ENCODE measurements at places on chromosomes 5 and 9.
A peak's percentile ranks its signal among the peaks of the same experiment; 100 is the strongest.

- no peaks in the 10 kb centered on the region for H3K36me3 ChIP-seq
- peak overlapping the region; percentile 1 for H3K4me3 ChIP-seq
- peak overlapping the region; percentile 77 for H3K27ac ChIP-seq
- DNase-seq = peak; percentile 18
- no peaks in the 10 kb centered on the region for H3K27me3 ChIP-seq
- peaks cover 18% of the 10 kb centered on the region for H3K4me1 ChIP-seq
Observed at GRCh38 chr9:97510797-97511654, 9.6 kb downstream of the TMOD1 start.

DNA sequence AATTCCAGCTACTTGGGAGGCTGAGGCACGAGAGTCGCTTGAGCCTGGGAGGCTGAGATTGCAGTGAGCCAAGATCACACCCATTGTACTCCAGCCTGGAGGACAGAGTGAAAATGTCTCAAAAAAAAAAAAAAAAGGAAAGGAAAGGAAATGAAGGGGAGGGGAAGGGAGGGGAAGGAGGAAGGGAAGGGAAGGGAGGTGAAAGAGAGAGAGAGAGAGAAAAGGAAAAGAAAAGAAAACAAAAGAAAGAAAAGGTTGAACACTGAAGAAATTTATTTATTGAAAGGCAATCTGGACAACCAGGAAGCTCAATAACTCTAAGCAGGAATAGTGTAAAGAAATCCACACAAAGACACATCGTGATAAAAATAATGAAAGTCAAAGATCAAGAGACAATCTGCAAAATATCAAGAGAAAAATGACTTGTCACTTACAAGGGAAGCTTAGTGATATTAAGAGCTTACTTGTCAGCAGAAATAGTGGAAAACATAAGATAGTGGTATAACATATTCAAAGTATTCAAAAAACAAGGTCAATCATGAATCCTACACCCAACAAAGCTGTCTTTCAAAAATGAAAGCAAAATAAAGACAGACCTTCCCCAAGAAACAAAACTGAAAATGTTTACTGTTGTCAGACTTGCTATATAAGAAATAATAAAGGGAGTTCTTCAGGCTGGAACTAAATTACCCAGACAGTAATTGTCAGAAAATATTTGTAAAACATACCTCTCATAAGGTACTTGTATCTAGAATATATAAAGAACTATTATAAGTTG is 10.9 kb upstream of the RIMOC1 start:
- peaks cover 19% of the 10 kb centered on the region for H3K27me3 ChIP-seq
- no peak for DNase-seq
- peak overlapping the region; percentile 38 for H3K4me3 ChIP-seq
- H3K27ac ChIP-seq = peak overlapping the region; percentile 4
- peaks cover 5% of the 10 kb centered on the region for H3K36me3 ChIP-seq

DNA sequence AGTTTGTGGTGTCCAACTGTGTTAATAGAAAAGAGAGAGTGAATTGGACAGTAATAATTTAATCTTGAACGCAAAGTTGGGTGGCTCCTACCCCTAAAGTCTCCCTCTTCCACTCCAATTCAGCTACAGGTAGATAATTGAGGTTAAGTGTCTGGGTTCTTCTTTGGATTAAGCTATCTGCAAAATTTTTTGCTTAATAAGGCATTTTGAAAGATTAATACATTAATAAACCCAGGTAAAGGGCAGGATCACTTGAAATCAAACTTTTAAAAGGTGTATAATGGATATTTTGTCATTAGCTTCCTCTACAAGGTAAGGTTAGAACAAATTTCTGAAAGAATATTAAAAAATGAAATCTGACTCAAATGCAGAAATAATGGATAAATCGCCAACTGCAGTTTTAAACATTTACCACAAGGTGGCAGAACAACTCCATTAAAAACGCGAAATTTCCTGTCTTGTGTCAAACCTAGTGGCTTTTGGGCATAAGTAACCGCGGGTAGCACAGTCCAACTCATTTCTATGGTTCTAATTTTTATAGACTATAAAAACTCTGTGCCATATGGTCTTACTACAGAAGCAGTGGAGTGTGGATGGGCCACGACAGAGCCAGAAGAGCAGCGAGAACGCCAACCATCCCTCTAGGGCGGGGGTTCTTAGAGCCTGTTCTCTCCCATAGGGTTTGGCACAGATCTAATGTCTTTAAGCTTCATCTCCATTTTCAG is 276.5 kb downstream of the ARHGEF28 start:
- H3K36me3 ChIP-seq = no peaks in the 10 kb centered on the region
- H3K27me3 ChIP-seq = peaks cover 38% of the 10 kb centered on the region
- DNase-seq = no peak
- no peak overlapping the region for H3K4me3 ChIP-seq
- peaks cover 14% of the 10 kb centered on the region for H3K4me1 ChIP-seq
- no peak overlapping the region for H3K27ac ChIP-seq

DNA sequence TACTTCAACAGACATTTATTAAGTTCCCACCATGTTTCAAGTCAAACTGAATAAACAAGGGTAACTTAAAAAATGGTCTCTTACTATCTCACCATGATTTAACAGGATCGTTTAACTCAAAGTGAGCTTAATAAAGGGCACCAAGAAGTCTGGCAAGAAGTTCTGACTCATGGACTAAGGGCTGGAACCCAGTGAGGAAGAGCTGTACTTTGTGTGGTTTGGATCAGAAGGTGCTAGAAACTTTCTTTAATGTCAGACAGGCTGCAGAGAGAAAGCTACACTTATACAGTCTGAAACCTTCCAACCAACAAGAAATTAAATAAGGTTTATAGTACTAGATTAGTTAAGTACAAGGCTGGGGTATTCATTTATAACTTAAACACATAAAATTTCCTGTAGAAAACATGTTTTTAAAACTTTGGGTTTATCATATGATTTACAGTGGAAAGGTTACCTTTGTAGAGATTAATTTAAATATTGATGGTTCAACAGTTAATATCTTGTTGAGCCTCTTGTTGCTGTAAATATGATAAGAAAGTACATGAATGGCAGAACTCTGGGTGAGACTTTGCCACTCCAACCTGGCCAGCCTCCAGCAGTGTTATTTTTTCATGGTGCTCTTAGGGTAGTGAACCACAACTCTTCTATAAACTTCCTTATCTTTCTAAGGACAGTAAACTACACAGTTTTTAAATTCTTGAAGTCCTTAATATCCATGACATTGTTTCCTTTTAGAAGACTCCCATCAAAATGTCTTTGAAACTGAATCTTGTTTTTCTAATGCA is 162.8 kb downstream of the MAN2A1 start:
- H3K27ac ChIP-seq = no peak overlapping the region
- H3K4me3 ChIP-seq = no peak overlapping the region
- H3K36me3 ChIP-seq = peaks cover 65% of the 10 kb centered on the region
- no peaks in the 10 kb centered on the region for H3K27me3 ChIP-seq
- DNase-seq = no peak

DNA sequence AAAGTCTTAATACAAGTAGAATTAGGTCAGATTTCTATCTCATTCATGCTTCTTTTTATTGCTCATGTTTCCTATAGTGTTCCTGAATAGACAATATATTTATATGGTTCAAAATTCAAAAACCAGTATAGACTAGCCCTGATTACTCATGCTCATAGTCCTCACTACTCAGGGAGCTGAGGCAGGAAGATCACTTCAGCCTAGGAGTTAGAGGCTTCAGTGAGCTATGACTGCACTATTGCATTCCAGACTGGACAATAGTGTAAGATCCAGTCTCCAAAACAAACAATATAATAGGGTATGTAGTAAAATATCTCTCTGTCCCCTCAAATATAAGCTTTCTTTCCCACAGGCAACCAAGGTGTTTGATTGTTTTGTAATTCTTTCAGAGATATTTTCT is 2.4 kb downstream of the ANKRD31 start:
- H3K27me3 ChIP-seq = no peaks in the 10 kb centered on the region
- H3K27ac ChIP-seq = no peak overlapping the region
- no peak overlapping the region for H3K4me3 ChIP-seq
- no peak for DNase-seq
- H3K36me3 ChIP-seq = no peaks in the 10 kb centered on the region
- peaks cover 15% of the 10 kb centered on the region for H3K4me1 ChIP-seq

DNA sequence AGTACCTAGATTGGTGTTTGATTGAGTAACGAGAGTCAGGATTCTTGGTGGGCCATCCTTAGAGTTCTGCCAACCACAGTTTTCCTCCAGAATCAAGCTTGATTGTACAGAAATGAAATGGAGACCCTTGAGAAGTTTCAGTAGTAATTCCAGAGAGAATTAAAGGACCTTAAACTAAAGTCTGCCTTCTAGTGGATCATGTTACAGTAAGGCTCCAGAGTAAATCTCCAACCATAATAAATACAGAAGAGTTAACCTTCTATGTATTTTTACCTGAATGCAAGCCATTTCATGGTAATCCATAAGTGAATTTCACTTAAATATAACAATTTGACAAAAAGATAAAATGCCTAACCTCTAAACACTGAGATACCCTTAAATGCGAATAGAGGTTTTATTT is 53.0 kb upstream of the CNTLN start:
- DNase-seq = no peak
- H3K27me3 ChIP-seq = no peaks in the 10 kb centered on the region
- no peak overlapping the region for H3K4me3 ChIP-seq
- no peaks in the 10 kb centered on the region for H3K36me3 ChIP-seq
- H3K27ac ChIP-seq = no peak overlapping the region
- H3K4me1 ChIP-seq = no peaks in the 10 kb centered on the region

- H3K27me3 ChIP-seq = peaks cover 13% of the 10 kb centered on the region
- DNase-seq = no peak
- peaks cover 3% of the 10 kb centered on the region for H3K36me3 ChIP-seq
- no peak overlapping the region for H3K27ac ChIP-seq
- H3K4me3 ChIP-seq = no peak overlapping the region
- no peaks in the 10 kb centered on the region for H3K4me1 ChIP-seq
Observed at GRCh38 chr9:78167356-78167755, 68.5 kb upstream of the CEP78 start.

DNA sequence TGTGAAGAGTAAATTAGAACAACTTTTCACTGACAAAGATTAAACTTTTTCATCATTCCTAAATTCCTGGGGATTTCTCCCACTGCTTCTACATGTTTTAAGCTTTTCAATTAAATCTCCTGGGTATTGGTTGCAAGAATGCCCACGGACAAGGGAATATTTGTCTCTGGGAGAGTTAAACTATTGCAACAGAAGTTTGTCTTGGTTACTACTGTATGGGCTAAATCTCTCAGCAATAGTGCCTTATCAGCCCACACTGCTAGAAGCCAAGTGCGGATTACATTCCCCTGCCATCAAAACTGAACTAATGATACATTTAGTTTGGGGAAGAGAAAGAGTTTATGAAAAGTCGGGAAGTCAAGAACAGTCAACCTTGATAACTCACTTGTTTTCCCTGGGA is 528.2 kb upstream of the C9orf72 start:
- H3K4me3 ChIP-seq = no peak overlapping the region
- no peak for DNase-seq
- no peaks in the 10 kb centered on the region for H3K27me3 ChIP-seq
- no peak overlapping the region for H3K27ac ChIP-seq

DNA sequence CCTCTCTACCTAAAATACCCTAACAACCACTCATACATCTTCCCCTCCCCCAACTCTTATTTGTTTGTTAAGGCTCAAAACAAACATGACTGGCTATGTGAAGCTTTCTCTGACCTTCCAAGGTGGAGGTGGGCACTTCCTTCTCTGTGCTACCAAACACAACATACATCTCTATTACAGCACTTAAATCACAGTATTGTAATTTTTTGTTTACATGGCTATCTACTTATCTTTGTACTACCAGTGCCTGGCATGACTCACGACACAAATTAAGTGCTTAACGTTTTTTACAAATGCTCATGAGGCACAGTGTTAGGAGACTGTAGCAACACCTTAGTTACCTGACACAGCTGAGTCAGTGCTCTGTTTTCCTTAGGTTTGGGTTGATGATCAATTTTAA is 18.6 kb downstream of the HOMER1 start:
- H3K27ac ChIP-seq = no peak overlapping the region
- DNase-seq = no peak
- no peaks in the 10 kb centered on the region for H3K36me3 ChIP-seq
- H3K27me3 ChIP-seq = no peaks in the 10 kb centered on the region
- peaks cover 7% of the 10 kb centered on the region for H3K4me1 ChIP-seq

Measured in activated T-helper 1 cell treated with anti-CD3 and anti-CD28 coated beads, Interleukin-12 subunit alpha, Interleukin-12 subunit beta, Interleukin-2, Interleukin-4 antibody, amounts not matched to agents 30 ng/mL and 10 ng/mL and 1 ng/mL, durations not matched to agents 14 hours and 24 hours and 36 hours (primary cell).